Amniotic stem cell (primary cell): ENCODE measurements at places on chromosomes 4 and X.

DNA sequence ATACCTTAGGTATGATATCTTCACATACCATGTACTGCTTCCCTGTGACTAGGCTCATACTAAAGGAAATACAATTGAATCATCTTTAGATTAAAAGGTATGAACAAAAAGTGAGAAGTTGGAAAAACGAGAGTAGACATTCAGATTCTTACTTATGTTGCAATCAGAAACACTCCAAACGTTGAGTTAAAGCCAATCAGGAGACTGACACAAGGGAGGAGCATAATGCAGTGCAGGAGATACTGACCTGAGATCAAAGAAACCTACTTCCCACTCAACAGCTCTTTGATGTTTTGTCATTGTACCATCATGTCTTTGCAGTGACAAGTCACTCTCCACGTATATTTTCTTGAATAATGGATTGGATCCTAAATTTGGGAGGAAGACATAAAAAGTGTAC lies 8.9 kb upstream of the PCDH18 start:
- no peak for DNase-seq

- DNase-seq = no peak
Measured at GRCh38 chr4:86960557-86960961, 25.7 kb downstream of the AFF1 start.

GRCh38 chr4:1018147-1019020 lies 7.0 kb downstream of the FGFRL1 start:
- no peak for DNase-seq

DNA sequence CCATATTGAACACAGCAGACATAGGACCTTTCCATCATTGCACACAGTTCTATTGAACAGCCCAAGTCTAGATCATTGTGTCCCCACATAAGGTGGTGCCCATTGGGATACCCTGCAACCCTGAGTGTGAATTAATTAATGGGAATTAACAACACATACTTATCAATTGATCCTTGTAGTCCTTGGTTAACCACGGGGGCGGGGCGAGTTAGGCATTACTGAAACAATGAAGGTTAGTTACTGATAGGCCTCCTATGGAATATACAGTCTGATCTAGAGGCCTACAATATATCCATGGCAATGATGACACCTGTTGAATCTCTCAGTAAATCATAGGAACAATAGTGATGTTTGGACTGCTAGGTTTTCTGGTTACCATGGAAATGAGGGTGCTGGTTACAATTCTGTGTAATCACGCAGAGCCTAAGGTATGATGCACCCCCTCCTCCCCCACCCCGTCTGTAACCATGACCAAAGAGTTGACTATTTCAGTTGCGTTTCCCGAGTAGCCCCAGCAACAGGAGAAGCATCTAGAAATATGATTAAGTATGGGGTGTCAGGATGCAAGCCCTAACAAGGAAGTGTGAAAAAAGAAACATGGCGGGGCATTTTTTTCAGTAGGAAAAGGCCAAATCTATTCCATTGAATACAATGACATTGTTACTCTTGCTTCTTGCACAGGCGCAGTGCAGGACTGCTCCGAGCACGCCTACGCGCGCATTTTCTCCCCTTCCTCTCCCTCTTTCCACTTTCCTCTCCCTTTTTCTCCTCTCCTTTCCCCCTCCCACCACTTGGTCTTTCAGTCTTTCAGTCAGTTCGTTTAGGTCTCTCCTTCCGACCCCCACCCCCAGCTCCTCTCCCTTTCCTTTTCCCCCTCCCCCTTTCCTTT lies 677 bp upstream of the NONO start:
- DNase-seq = no peak

GRCh38 chr4:85569730-85570299 lies 94.9 kb downstream of the ARHGAP24 start:
- DNase-seq = no peak

GRCh38 chr4:30471861-30472260 lies 248.3 kb upstream of the PCDH7 start:
- no peak for DNase-seq

GRCh38 chr4:47413521-47413920 lies 50.0 kb downstream of the COMMD8 start:
- no peak for DNase-seq

DNA sequence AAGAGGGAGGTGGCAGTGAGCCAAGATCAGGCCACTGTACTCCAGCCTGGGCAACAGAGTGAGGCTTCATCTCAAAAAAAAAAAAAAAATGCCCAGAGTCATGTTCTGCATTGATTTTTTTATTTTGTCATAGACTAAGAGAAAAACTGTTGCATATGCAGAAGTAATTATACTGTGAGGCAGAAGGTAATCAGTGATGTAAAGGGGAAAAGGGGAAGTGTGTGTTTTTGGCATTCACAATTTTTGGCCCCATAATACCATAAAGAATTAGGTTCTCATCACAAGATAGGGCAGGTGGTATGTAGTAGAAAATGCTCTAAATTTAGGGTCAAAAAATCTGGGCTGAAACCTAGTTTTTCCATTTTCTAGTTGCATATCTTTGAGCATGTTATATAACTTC lies 47.3 kb upstream of the GAB1 start:
- no peak for DNase-seq

DNA sequence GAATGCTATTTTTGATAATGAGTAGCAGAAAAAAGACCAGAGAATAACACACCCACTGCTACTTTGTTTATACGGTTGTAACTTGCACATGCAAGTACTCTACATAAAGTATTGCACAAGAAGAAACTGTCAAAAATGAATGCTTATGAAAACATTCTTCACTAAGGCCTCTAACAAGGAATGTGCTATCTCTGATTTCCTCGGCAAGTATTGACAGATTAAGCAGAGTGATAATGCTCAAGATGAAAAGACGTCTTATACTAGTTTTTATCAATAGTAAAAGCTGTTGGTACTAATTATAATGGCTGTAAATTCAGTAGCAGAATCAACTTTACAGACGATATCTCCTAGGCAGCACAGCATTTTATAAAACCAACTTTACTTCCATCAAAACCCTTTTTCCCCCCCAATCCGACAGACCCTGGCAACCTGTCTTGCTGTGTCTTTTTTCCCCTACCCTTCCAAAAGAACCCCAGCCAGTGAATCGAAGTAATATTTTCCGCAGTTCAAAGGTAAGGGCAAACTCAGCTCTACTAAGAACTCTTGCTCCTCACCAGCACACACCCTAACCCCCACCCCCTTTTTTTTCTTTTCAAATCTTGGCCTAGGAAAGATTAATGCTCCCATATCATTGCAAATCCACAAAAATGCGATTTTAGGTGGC lies 1.5 kb downstream of the FRYL start:
- no peak for DNase-seq

DNA sequence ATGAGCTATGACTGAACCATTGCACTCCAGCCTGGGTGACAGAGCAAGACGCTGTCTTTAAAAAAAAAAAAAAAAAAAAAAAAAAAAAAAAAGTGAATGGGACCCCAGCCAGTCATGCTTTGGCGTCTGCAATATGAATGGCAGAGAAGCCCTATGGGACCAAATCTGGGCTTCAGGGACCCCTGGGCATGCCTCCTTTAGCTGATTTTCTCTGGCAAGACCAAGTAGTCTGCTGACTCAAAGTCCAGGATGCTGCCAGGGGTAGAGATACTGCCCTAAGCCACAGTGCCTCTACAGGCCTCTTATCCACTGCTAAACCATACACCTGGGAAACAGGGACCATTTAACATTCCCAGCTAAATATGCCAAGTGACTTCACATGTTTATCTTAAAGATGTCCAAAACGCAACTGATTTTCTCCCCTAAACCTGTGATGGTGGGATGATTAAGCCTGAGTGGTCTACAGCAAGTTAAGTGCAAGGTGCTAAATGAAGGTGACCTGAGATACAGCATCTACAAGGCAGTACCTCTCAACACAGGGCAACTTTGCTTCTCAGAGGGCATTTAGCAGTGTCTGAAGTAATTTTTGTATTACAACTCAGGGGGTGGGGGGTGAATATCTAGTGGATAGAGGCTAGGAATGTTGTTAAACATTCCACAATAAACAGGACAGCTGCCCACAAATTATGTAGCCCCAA lies 5.8 kb downstream of the RPS4X start:
- DNase-seq = no peak

GRCh38 chr4:133147286-133147821 lies 1.7 kb upstream of the PCDH10 start:
- no peak for DNase-seq

DNA sequence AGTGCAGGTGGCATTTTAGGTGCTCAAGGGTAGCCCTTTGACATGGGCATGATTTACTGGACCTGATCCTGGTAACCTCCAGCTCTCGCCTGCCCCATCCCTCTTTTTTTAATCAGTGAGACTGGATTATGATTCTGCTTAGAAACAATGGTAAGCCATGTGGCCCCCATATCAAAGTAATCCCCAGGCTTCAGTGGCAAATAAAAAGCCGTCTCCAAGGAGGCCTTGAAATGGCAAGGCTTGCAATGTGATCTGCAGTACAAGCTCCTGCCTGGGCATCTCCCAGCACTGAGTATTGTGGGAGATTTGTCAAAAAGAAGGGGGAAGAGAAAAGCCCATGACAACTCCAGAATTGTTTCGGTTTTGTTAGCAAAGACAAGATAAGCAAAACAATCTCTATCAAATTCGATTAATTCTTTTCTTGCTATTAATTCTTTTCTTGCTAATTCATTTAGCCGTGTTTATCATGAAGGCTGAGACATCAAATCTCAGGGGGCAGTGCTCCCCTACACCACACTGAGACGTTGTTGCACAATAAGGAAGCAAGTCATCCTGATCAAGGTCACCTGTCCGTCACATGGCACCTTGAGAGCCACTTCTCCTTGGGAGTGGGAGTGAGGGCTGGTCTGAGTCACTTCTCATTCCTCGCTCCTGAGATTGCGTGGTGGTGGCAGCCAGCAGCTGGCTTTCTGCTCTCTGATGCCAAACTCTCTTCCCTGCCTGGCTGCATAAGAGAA lies 312.7 kb upstream of the GATB start:
- DNase-seq = no peak

- DNase-seq = no peak
Measured at GRCh38 chrX:109399831-109400230, 82.1 kb downstream of the GUCY2F start.

GRCh38 chr4:99606716-99607115 lies 32.1 kb downstream of the MTTP start:
- no peak for DNase-seq
